Muscle of leg (tissue), 16 donors: ENCODE measurements at places on chromosomes 6 and 20. TPM values are rescaled to one million over a fixed set of nuclear protein-coding genes. Genes with fewer than 3 reads are reported as not detected.

Gene FKBP1C
- polyA plus RNA-seq = 3.0 TPM

- DNase-seq = no peak
These were observed 3.1 kb upstream of the ZNF831 start for GRCh38 chr20:59160389-59161115.

GRCh38 chr20:22354647-22355046, 229.7 kb downstream of the FOXA2 start:
- no peak for DNase-seq

DNA sequence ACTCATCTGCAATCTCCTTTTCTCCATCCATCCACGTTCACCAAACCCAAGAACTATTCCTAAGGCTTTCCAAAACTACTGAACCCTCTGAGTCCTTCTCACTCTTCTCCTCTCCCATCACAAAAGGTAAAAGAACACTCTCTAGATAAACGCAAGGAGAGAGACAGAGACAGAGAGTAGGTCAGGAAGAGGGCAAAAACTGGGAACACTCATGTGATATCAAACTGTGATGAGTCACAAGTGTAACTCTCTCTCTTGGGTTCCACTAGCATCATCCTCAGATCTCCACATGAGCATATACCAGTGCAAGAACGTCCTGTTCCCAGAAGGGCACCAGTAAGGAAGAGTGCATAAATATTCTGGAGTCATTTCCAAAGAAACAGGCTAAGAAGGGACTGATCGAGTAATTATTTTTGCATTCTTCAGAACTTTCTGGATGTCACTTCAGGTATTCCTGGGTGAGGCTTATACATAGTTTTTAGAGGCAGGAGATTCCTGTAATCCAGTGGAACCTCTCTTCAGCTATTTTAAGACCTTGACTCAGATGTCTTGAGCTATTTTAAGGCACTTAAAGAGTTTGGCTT, 47.3 kb upstream of the STXBP5 start:
- DNase-seq = no peak

Gene LIN28B
- 0.05 TPM for polyA plus RNA-seq

DNA sequence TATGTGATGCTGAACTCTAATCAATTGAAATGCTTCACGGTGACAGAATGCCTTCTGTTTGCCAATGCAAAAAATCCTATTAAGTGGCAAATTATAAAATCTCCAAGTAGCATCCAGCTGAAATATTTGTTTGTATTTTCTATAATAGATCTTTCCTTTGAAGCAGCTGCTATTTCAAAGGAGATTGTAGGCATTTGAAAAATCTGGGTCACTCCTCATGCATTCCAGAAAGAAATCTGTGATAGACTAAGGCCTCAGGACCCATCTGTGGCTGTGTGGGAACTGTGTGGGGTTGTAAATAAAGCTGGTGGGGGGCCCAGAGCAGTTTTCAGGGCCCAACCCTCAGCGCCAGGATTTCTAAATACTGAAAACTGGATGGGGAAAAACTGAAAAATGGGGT, 216.9 kb upstream of the ARG1 start:
- peak; percentile 24 for DNase-seq

DNA sequence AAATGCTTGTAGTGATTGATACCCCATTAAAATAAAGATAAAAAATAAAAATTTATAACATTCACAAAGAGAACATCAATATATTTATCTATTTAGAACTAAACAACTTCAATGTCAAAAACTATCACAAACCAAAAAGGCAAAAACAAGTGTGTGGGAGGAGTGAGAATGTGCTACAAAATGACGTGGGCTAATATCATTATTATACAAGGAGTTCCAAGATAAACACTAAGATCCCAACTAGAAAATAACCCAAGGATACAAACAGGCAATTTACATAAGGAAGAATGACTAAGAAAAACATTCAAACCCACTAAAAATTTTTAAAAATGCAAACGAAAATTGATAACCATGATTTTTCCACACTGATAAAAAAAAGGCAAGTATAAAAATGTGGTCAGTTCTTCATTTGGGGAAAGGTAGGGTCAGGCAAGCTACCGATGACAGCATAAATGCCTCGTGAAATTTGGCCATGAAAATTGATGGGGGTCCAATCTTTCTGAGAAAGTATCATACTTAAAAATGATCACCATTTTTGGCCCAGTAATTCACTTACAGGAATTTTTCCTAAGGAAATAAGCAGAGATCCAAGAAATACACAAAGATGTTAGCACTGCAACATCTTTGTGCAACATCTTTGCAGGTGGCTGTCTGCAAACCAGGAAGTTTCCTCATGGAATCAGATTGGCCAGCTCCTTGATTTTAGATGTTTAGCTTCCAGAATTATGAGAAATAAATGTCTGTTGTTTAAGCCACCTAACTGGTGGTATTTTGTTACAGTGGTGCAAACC, 140.2 kb downstream of the TMEM200A start:
- peak; percentile 51 for DNase-seq

DNA sequence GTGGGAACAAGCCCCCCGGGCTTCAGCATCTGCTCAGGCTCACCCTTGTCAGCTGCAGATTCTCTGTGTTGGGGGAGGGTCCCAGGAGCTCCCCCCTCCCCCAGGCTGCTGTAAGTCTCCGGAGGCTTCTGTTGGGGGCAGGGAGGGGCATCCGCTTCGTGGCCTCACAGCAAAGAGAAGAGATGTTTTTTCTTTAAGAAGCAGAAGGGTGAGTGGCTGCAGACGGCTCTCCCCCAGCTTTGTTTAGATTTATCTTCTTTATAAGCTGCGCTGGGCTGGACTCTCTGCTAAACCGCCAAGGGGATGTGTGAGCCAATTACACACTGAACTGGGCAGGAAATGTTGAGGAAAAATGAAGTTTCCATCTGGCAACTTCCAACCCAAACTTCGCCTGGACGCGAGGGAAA, 48.7 kb upstream of the GATA5 start:
- peak; percentile 87 for DNase-seq

DNA sequence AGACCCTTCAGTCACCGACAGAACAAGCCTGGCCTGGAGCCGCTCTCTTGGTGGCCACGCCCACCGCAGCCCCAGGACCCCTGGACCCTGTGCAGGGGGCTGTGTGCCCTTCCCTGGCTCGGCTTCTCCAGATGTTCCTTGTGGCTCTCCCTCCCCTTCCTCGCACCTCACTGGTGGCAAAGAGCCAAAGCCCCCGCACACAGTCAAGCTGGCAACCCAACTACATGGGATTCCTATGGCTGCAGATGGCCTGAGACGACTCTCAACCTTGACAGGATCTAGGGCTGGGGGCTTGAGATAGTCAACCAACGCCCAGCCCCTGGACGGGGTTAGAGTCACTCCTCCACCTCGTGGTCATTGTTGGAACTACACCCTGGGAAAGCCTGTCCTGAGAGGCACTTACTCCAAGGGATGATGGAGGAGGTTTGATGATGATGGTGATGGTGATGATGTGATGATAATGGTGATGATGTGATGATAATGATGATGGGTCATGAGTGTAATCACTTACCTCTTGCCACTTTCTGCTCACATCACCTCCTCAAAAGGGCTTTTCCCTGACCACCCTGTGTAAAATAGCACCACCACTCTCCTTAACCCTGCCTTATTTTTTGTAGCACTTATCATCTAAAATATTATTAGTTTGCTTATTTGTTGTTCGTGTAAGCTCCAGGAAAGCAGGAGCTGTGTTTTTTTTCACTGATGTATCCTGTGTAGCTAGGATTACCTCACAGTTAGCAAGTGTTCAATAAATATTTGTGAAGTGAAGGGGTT, 278.4 kb downstream of the LRFN2 start:
- peak; percentile 57 for DNase-seq

DNA sequence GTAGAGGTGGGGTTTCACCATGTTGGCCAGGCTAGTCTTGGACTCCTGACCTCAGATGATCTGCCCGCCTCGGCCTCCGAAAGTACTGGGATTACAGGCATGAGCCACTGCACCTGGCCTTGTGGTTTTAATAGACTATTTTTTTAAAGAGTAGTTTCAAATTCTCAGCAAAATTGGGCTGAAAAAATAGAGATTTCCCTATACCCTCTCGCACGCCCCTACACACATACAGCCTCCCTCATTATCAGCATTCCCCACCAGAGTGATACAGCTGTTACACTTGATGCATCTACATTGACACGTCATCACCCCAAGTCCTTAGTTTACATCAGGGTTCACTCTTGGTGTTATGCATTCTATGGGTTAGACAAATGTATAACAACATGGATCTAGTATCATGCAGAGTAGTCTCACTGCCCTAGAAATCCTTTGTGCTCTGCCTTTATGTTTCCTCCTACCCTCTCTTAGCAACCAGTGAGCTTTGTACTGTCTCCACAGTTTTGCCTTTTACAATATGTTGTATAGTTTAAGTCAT, 103.6 kb downstream of the CDYL start:
- no peak for DNase-seq

Gene ADGRF5
- 26.9 TPM for polyA plus RNA-seq

- DNase-seq = no peak
These were observed 33.1 kb downstream of the UQCC2 start for GRCh38 chr6:33678233-33678931.

GRCh38 chr6:150134280-150134920, 8.4 kb upstream of the PPP1R14C start:
- DNase-seq = no peak

Gene JAG1
- polyA plus RNA-seq = 36.7 TPM

GRCh38 chr20:4787820-4788219, 66.1 kb downstream of the PRND start:
- DNase-seq = no peak

Gene PLCG1
- polyA plus RNA-seq = 78.9 TPM

Gene CTNNBL1
- 35.7 TPM for polyA plus RNA-seq

Gene FBXO30
- 7.2 TPM for polyA plus RNA-seq

- no peak for DNase-seq
These were observed 432.6 kb downstream of the MMUT start for GRCh38 chr6:49030251-49031020.

GRCh38 chr20:39547546-39548408, 585.6 kb downstream of the DHX35 start:
- DNase-seq = no peak

Gene GID8
- polyA plus RNA-seq = 30.8 TPM
